ENCODE measurements at places on chromosomes 13 and 19.

- no peak for DNase-seq
Measured at GRCh38 chr13:109093998-109094397, 464.6 kb downstream of the MYO16 start.

DNA sequence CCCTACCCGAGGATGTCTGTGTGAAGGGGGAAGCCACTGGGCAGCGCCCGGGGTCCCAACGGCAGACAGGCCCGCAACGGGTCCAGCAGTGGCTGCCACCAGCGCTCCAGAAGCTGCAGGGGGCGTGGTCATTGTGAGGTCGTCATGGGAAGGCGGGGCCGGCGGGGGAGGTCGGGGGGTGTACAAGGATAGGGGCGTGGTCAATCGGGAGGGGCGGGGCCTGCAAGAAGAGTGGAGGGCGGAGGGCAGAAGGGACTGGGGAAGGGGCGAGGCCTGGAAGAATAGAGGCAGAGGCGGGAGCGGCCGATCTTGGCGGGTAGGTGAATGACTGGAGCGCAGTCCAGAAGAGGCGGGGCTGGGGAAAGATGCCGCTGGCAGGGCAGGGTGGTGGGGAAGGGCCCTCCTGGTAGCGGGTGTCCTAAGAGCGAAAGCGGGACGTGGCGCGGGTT, 4.4 kb downstream of the FUZ start:
- DNase-seq, result peak; percentile 89

DNA sequence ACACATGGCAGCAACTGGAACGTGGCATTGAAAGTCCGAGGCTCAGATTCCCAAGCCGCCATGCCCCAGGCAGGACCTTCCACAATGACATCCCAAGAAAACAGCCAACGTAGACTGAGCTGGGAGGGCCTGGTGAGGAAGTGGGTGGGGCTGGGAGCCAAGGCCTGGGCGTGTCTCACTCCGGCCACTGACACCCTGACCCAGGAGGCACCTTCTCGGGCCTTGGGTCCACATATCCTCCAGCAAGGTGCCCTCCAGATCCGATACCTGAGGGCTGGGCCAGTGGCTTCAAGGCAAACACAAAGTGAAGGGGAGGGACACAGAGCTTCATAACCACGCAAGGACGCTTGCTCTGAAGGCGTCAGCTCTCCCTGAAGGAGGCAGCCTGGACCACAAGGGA, 43.0 kb downstream of the RAB20 start:
- no peak for DNase-seq

DNA sequence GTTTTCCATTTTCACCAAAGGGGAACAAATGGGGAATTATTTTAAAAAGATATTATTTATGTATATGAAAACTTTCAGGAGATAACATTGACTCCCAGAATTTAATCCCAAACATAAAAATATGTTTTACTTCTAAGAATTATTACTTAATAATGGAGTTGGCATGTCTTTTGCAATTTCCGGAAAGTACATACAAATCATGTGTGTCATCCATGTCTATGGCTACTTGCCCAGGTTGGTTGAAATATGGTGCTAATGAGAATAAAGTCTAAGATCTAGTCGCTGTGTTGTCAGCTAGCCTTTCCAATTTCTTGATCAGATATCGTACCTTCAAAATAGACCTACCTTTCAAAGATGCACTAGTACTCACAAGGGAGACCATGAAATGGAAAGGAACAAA, 1003.2 kb upstream of the PCDH20 start:
- DNase-seq, result no peak

- no peak for DNase-seq
Measured at GRCh38 chr19:38047641-38048040, 140.6 kb downstream of the SIPA1L3 start.

DNA sequence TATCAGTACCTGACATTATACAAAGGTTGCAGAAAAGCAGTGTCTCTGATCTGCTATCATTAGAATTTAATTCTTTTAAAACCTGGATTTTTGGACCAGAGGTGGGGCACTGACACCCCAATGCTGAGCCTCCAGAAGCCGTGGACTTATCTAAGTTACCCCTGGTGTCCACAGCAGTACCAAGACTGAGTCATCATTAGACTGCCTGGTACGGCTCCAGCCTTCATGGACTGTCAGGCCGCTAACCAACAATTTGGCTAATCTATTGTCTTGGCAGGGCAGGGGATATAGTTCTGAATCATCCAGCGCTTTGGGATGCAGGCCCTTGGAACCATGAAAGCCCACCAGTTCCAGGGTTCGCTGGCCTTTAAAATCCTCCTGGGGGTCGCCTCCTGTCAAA, 78.3 kb downstream of the TSHZ3 start:
- no peak for DNase-seq

GRCh38 chr13:57631596-57632275, at the start of gene PCDH17:
PCDH17 (plus strand) TSS chr13:57631744; CDS start chr13:57632547, 803 bp downstream.
- peak; percentile 81 for DNase-seq

- DNase-seq, result no peak
Measured at GRCh38 chr13:27393101-27393500, 31.3 kb upstream of the GTF3A start.

GRCh38 chr19:6032381-6032780, 54.4 kb upstream of the RANBP3 start:
- no peak for DNase-seq

DNA sequence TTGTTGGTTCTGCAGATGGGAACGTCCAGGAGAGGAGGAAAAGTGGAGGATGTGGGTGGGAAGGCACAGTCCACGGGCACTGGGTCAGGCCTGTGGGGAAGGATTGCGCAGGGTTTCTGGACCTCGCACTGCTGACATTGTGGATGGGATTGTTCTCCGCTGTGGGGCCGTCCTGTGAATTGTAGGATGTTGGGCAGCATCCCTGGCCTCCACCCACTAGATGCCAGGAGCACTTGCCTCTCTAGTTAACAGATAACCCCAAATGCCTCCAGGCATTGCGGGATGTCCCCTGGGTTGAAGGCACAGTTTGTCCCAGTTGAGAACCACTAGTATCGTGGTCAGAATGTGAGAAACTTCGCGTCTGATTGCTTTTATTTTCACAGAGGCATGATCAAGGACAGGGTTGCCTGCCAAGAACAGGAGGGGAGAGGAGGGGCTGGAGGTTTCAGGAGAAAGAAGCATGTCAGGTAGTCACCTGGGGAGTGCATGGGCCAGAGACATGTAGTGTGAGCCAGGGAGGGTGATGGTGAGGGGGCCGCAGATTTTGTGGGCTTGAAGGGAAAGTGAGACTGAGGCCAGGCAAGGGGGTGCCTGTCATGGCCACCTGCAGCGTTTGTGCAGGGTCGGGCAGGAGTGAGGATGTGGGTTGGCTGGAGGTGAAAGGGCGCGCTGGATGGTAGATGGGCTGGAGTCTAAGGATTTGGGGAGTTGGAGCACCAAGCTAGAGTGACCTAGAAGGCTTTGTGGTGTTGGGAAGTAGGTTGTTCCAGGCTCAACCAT, 3.2 kb downstream of the ZNF628 start:
- no peak for DNase-seq

DNA sequence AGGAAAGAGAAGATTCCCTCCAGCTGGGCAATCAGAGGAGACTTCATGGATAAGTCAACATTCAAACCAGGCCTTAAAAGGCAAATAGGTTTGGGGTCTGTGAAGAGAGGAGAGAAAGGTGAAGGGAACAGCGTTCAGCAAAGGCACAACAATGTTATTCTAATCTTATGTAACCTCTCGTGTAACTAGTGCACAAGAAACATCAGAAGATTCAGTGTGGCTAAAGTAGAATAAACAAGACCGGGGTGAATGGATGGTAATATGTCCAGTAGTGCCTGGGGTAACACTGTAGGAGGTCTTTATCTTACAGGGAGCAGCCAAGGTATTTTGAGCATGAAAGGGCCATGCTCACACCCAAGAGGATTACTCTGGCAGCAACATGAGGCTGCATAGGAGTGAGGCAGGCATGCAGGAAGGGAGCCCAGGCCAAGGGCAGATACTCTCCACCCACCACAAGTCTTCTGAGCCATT, 24.1 kb downstream of the LHFPL6 start:
- DNase-seq, result no peak

DNA sequence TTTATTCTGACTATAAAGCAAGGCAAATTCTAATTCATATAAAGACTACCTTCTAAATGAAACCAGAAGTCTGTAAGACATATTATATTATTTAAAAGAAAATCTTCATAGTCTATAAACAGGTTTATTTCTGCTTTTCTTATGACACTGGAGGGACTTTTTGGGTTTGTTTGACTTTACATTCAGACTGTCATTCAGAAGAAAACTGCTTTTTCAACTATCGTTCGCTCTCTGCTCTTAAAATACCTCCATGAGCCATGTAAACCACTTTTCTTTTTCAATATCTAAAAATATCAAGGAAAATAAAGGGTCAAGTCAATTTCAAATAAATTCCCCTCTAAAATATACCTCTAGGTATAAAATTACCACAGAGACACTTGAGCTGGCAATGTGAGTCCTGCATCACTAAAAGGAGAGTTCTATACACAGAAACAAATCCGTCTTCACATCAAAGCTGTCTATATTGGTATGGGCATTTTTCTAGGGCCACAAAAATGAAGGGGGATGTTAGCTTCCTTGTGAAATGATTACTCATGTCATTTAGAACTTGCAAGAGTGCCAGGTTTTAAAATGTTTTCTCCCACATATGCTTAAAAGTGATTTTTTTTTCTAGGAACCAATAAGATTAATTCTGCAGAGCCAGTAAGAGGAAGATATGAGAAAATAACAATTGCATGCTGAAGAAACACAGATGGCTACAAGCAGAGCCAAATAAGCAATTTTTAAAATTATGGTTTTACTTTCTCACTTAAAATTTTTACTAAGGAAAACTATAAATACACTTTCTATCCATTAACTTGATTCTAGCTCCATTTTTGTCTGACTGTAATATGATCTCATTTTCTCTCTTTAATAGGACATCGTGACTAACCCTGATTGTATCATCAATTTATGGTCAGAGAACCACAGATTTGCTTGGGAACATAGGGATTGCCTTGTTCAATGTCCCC, 181.8 kb downstream of the TBC1D4 start:
- peak; percentile 61 for DNase-seq

DNA sequence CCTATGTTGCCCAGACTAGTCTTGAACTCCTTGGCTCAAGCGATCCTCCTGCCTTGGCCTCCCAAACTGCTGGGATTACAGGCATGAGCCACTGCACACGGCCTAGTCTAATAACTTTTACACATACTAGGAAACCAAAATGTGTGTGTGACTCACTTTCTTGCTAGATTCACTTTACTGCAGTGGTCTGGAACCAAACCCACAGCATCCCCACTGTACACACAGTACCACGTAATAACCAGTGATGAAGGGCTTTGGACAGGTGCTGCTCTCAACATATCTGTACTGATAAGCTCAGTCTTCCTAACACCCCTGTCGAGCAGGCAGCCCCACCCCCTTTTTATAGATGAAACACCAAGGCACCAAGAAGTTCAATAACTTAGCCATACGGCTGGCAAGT, 5.1 kb downstream of the DNMT1 start:
- no peak for DNase-seq

- no peak for DNase-seq
Measured at GRCh38 chr19:38360351-38360750, 14.0 kb upstream of the PSMD8 start.

DNA sequence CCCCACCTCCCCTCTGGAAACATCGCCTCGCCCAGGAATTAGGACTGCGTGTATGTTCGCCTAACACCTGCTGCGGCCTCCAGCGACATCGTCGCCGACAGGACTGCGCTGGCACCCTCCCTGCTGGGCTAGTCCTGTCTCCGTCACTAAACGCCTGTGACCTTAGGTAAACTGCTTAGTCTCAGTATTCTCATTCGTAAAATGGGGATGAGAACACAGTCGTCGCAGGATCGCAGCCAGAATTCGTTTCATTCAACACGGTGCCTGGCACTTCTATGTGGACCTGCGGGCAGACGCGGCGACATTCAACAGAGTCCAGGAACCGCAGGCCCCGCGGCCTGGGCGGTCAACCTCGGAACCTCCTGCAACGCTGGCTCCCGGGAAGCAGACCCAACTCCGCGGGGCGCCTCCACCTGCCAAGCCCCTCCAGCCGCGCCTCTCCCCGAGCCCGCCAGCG, 485 bp downstream of the CRYL1 start:
- DNase-seq, result peak; percentile 13

GRCh38 chr19:47729468-47729798, 15.9 kb upstream of the NOP53 start:
- DNase-seq, result peak; percentile 86

DNA sequence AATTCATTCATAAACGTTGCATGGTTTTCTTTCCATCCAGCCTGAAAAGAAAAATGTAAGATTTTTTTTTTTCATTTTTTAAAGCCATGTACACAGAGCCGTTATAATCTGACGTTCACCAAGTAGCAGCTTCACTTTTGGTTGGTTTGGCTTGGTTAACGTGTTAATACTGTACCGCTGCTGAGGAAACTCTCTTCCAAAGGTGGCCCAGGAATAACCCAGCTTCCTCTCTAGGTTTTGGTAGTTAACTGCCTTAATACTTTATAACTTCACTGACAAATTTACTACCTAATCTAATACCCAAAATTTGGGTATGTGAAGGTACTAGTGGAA, 1.7 kb downstream of the INTS6 start:
- no peak for DNase-seq

- no peak for DNase-seq
Measured at GRCh38 chr19:48946463-48947257, 8.0 kb upstream of the BAX start.

DNA sequence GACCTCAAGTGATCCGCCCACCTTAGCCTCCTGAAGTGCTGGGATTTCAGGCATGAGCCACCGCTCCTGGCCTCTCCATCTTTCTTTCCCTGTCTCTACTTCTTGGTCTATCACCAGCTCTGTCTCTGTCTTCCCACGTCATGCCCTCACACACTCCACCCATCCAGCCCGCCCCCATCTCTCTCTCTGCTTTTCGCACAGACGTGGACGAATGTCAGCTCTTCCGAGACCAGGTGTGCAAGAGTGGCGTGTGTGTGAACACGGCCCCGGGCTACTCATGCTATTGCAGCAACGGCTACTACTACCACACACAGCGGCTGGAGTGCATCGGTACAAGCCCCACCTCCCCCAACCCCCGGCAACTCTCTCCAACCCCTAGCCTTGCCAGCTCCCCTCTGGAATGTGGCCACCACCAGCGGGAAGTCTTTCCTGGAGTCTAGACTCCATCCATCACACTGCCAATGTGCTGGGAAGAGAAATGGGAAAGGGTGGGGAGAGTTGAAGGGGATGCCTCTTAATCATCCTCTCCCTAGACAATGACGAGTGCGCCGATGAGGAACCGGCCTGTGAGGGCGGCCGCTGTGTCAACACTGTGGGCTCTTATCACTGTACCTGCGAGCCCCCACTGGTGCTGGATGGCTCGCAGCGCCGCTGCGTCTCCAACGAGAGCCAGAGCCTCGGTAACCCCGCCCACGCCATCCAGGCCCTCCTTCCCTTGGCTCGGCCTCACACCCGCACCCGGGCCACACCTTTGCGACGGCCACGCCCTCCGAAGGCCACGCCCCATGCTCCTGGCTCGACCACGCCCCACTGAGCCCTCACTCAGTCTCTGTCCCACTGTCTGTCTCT, 22.5 kb downstream of the LTBP4 start:
- DNase-seq, result no peak

- DNase-seq, result no peak
Measured at GRCh38 chr19:54164369-54165068, 5.0 kb upstream of the LENG1 start.

GRCh38 chr13:61136093-61136492, 279.6 kb downstream of the PCDH20 start:
- DNase-seq, result peak; percentile 26

- DNase-seq, result peak; percentile 45
Measured at GRCh38 chr13:112783135-112783977, 93.5 kb downstream of the ATP11A start.

GRCh38 chr19:5628461-5628860, 5.6 kb downstream of the SAFB start:
- no peak for DNase-seq
